ENCODE measurements at places on chromosomes 11 and 22.

DNA sequence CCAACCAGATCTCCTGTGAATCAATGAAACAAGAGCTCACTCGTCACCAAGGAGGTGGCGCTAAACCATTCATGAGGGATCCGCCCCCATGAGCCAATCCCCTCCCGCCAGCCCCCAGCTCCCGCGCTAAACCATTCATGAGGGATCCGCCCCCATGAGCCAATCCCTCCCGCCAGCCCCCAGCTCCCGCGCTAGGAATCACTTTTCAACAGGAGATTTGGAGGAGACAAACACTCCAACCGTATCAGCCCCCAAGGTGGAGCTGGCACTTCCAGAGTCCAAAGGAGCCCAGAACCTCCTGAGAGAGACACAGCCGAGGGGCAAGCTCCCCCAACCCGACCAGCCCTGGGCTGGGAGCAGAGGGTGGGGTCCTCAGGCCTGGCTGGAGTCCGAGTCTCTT, 40.9 kb upstream of the PRR5 start:
- DNase-seq: peak; percentile 19

DNA sequence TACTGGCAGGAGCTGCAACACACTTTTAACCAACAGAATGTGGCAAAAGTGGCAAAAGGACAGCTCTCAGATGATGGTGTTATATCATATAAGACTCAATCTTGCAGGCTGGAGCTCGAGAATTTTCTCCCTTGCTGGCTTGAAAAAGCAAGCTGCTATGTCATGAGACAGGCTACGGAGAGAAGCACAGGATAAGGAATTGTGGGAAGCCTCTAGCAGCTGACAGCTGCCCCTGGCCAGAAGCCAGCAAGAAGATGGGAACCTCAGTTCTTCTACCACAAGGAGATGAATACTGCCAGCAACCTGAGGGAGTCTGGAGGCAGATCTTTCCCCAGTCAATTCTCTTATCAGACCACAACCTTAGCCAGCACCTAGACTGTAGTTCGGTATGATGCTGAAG, 24.6 kb downstream of the FXYD6 start:
- DNase-seq: peak; percentile 12

- no peak for DNase-seq
These were observed 29.4 kb downstream of the SMCO4 start for GRCh38 chr11:93513772-93514171.

DNA sequence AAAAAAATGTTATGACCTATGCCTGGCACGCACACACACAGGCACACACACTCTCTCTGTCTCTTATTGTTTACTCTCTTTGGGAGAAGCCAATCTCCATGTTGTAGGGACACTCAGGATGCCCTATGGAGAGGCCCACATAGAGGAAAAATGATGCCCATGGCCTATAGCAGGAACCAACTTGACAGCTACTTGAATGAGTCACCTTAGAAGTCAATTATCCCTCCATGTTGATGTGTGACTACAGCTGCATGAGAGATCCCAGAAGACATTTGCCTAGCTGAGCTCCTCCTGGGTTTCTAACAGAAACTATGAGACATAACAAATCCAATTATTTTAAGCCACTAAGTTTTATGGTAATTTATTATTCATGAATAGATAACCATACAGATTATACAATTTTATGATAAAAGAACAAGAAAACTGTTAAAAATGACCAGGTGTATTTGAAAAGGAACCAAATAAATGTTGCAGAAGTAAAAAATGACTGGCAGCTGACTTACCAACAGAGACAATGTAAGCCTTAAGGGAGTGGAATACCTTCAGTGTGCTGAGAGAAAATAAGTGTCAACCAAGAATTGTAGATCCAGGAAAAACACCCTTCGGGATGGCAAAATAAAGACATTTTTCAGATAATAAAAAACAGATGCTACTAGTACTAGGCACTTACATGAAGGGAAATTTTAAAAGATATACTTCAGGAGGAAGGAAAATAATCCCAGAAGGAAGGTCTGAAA, 403.7 kb upstream of the SYN3 start:
- DNase-seq: no peak

- no peak for DNase-seq
These were observed 8.0 kb downstream of the SPTBN2 start for GRCh38 chr11:66720899-66721470.

GRCh38 chr11:128467610-128468041, 119.7 kb downstream of the ETS1 start:
- peak; percentile 97 for DNase-seq

GRCh38 chr11:78460471-78460870, 42.9 kb upstream of the GAB2 start:
- DNase-seq: peak; percentile 52

GRCh38 chr11:90318651-90319050, 95.8 kb upstream of the CHORDC1 start:
- no peak for DNase-seq

GRCh38 chr11:9619971-9620370, 43.9 kb upstream of the SWAP70 start:
- DNase-seq: no peak

GRCh38 chr11:104688731-104689130, 209.5 kb downstream of the CASP12 start:
- DNase-seq: no peak

- DNase-seq: no peak
These were observed 64.5 kb downstream of the CEP164 start for GRCh38 chr11:117392001-117392690.

- DNase-seq: no peak
These were observed 164.5 kb downstream of the JRKL start for GRCh38 chr11:96554236-96554820.

DNA sequence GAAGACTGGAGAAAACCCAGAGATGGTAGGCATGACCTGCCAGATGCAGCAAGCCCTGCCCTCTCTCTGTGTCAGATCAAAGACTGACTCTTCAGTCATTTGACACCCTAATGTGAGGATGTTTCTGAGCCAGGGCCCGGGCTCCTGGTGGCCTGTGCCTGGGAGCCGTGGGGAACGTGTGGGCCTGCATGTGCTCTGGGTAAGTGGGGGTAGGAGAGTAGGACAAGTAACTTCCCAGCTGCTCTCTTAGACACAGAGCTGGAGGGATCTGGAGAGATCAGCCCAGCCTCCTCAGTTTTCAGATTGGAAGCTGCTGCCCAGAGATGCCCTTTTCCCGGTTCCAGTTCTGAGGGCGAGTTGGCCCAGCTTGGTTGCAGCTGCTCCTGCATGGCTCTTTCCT, 110.8 kb downstream of the TEAD1 start:
- DNase-seq: no peak

Measured in fibroblast of upper back skin (primary cell).